ENCODE measurements at places on chromosomes 5 and 9.

DNA sequence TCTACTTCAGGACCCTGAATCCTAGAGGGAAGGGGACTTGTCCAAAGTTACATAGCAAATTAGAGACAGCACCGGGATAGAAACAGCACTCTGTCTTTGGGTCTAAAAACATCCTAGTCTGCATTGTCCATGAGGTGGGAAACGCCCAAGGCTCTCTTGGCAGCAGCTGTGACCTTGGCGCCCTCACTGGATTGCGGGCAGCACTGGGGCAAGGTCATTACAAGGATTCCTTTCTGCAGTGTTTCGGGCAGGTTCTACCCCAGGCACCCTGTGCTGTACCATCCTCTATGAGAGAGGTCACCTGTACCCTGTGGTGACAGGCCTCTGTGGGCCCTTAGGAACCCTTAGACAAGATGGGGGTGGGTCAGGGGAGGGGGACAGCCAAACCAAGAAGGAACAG lies 8.6 kb downstream of the CD74 start:
- DNase-seq: no peak

DNA sequence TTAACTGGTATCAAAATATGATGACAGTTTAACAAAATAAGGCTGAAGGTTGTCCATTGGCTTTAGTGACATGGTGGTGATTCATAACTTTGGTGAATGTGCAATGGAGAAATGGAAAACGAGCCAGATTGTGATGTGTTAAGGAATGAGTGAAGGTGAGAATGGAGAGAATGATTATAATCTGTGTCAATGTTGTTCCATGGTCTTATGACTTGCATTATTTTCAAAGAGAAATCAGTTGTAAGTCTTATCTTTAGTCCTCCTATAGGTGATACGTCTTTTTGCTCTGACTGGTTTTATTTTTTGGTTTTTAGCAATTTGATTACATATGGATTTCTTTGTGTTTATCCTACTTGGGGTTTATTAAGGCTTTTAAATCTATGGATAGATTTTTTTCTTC lies 12.7 kb downstream of the OR1L6 start:
- DNase-seq: no peak

DNA sequence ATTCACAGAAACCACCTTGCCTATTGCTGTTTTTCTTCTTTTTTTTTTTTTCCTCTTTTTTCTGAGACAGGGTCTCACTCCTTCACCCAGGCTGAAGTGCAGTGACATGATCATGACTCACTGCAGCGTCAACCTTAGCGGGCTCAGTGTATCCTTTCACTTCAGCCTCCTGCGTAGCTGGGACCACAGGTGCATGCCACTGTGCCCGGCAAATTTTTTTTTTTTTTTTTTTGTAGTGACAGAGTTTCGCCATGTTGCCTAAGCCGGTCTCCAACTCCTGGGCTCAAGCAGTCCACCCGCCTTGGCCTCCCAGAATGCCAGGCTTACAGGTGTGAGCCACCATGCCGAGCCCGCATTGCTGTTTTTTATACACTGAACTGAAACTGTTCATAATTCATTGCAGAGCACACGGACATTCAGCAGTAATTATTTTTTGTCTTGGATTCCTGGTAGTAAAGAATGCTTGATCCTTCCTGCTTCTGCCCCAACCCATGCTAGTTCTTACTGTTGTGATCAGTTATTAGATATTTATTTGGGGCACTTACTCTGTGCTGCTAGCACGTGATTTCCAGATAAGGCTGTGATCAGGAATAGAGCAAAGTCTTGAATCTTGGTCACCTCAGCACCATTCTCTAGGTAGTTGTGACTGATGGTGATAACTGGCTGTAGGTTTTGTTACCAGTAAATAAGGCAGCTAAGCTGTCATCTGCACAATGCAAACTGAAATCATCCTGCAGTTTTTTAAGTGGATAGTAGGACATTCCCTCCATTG lies 14.0 kb downstream of the MAP3K1 start:
- peak; percentile 73 for DNase-seq

GRCh38 chr5:53368516-53368915 lies 111.9 kb upstream of the FST start:
- peak; percentile 59 for DNase-seq
